Cerebellar nuclear complex (tissue), 1 donor: ENCODE measurements at places on chromosomes 2 and 18.

GRCh38 chr2:58497168-58497567 is 256.0 kb upstream of the FANCL start:
- no peak for DNase-seq

DNA sequence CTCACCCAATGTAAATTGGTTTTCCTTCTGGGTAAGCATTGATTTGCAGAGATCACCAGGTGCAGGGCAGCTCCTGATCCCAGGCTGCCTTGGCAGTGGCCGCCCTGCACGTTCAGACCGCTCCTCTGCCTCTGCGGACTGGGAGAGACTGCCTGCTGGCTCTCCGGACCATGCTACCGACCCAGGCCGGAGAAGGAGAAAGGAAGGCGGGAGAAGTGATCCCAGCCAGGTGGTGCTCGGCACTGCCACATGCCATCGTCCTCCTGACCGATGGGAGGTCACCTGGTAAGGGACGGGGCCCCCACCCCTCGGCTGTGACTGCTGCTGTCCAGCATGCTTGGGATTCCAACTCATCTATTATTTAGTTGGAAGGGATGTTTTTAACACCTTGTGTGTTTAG is 108.1 kb upstream of the POU3F3 start:
- DNase-seq, result no peak

DNA sequence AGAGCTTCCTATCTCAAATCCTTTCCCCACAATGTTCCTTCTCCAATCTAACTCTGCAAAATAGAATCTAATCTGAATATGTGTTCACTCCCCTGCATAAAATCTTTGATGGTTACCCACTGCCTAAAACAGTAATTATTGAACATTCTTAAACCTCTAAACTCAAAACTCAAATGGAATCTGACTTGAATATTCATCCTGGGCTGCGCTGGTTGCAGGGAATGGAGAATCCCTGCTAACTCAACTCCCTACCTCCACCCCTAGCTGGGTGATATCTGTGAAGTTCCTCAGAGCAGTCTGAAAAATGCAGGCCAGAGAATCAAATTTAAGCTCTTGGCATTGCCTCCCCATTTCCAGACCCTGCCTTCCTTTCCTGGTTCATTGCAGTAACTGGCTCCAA is 44.8 kb downstream of the ZNF521 start:
- no peak for DNase-seq

DNA sequence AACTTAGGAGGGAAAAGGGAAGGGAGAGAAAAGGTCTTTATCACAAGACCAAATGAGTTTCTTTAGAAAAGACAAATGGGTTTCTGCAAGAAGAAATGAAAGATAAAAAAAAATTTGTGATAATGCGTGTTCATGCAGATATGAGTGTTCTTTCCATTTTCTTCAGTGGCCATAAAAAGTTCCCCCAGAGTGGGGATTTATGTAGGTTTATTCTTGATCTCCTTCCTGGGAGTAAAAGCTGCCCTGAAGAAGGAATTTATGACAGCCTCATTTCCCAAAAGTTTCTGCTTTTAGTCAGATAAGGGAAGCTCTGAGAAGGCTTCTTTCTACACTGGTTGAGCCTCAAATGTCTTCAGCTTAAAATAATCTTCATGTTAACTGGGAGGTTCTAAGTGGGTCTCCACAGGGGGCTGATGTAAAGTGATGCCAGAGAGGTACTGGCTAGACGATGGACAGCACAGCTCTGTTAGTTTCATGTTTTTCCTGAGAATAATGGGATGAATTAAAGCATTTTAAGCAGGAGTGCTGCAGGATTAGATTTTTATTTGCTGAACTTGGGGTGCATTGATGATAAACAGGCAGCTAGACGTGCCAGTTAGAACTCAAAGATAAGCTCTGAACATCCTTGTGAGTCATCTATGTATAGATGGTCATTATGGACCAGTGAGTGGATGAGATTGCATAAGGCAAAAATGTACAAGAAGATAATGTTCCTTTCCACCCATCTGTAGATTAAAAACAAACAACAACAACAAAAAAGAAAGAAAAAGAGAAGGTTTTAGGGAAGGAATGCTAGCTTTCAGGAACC is 99.4 kb upstream of the MSH2 start:
- no peak for DNase-seq

GRCh38 chr2:28530782-28531181 is 34.9 kb downstream of the PLB1 start:
- no peak for DNase-seq

GRCh38 chr2:211423018-211423417 is 866.6 kb downstream of the CPS1 start:
- no peak for DNase-seq

- DNase-seq, result no peak
These were observed 15.9 kb upstream of the LHCGR start for GRCh38 chr2:48771241-48772014.

DNA sequence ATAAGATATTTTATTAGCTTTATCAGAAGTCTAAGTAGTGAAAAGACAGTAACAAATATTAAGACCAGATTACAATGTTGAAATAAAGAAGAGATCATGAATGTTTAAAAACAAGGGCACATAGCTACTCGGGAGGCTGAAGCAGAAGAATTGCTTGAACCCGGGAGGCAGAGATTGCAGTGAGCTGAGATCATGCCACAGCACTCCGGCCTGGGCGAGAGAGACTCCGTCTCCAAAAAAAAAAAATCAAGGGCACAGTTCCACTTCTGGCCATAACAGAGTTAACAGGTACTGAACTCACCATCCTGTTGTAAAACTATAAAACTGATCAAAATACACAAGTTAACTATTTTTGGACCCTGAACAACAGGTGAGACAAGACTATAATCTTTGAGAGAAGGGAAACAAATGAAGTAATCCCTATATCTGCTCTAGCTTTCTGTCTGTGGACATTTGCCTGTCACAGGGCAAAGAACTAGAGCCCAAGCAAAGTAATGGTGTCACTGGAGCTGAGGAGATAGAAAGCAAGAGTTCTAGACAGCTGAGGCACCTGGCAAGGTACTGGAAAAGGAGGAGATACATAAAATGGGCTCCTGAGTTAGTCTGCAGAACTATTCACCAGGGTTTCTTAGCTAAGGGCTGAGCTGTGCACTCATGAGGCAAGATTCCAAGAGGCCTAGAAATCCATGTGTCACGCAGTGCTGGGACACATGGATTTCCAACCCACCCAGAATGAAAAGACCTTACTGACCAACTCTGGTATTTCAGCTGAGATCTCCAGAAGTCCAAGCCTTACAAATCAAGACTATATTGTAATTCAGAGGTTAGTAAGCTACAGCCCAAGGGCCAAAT is 15.2 kb downstream of the MMADHC start:
- no peak for DNase-seq
